ENCODE measurements at places on chromosomes 3 and 15.

DNA sequence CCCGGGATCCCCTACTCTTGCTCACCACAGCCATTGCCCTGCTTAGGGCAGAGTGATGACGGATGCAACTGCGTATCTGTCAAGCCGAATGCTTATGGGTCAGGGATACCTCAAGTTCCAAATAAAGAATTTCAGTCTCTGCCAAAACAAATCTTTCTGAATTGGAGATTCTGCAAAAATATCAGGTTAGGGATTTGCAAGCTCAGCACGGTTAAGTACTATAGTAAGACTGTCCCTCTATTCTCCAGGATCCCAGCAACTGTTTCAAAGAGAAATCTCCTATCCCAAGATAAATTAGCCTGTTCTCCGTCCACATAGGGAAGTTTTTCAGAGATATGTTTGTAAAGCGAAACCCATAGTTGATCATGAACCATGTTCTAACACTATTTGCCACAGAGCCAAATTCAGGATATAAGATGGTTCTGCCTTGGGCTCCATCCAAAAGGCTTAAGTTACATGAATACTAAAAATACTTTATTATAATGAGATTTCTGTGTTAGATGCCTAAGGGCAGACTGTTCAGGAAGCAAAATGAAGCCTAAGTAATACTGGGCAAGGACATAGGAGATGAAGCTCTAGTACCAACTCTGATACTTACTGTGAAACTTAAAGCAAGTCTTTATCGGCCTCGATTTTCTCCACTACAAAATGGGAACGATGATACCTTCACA is 100.1 kb upstream of the LPP start:
- DNase-seq = no peak

- no peak for DNase-seq
Observed at GRCh38 chr3:158864492-158864891, 62.6 kb downstream of the MFSD1 start.

GRCh38 chr3:128506754-128507153 is 13.8 kb upstream of the GATA2 start:
- DNase-seq = no peak

DNA sequence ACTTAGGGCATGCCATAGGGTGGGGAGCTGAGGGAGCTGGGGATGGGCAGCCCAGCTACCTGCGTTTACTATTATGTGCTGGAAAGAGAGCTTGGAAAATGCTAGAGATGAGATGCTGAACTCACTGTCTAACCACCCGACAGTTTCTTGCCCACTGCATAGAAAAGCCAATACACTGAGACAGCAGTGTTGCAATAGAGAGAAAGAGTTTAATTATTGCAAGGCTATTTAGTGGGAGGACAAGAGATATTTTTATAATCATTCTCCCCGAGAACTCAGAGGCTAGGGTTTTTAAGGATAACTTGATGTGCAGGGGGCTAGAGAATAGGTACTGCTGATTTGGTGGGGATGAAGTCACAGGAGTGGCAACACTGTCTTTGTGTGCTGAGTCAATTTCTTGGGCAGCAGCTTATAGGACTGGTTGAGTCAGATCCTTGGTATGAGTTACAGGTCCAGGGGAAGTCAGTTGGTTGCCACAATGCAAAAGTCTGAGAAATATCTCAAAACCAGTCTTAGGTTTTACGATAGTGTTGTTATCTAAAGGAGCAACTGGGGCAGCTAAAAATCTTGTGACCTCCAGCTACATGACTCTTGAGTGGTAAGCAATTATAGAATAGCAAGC is 205.9 kb downstream of the GABRG3 start:
- no peak for DNase-seq

DNA sequence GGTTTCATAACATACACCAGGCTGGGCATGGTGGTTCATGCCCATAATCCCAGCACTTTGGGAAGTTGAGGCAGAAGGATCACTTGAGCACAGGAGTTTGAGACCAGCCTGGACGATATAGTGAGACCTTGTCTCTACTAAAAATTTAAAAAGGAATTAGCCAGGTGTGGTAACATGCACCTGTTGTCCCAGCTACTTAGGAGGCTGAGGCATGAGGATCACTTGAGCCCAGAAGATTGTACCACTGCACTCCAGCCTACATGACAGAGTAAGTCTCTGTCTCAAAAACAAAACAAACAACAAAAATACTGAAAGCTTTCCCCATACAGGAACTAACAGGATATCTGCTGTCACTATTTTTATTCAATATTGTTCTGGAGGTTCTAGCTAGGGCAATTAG is 20.9 kb downstream of the GREM1 start:
- no peak for DNase-seq

DNA sequence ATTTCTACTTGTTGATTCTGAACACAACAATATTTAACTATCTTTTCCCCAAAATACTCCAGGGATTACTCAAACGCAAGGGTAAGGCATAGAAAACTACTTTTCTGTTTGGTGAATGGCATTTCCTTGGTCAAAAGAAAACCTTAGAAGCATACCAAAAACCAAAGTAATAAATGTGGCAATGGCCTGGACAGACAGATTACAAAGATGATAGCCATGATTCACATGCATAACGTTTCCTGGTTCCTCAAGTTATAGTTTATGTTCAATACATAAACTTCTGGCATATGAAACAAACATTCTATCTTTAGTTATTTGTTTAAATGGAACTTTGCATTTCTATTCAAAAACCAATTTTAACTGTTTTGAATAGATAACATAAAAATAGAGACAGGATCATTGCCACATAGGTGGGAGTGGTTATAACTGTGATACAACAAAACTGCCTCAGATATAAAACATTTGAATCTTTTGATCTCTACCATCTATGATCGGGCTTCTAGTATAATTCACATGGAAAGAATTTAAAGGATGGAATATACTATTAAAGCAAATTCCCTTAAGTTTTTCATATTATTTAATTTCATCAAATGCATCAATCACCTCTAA is 32.1 kb downstream of the FOXP1 start:
- DNase-seq = no peak

DNA sequence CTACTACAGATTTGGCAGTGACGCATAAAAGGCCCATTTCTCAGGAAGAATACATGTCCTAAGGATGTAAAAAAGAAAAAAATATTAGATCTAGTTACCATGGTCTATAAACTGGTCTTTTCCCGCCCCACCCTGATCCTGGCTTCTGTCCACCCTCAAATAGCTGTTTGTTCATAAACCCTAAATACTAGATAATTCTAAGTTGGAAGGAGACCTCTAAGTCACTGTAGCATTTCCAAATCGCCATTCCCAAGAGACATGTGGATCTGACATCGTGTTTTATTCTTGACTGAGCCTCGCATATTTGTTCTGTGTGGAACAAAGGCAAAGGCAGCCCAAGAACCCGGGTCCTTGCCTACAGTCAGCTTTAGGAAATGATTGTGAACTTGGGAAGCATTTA is 49.0 kb downstream of the LMCD1 start:
- peak; percentile 59 for DNase-seq

Data from left hindlimb (tissue), 1 donor.